NCI-H1105 (cell line): ENCODE measurements at places on chromosomes 4 and X.

DNA sequence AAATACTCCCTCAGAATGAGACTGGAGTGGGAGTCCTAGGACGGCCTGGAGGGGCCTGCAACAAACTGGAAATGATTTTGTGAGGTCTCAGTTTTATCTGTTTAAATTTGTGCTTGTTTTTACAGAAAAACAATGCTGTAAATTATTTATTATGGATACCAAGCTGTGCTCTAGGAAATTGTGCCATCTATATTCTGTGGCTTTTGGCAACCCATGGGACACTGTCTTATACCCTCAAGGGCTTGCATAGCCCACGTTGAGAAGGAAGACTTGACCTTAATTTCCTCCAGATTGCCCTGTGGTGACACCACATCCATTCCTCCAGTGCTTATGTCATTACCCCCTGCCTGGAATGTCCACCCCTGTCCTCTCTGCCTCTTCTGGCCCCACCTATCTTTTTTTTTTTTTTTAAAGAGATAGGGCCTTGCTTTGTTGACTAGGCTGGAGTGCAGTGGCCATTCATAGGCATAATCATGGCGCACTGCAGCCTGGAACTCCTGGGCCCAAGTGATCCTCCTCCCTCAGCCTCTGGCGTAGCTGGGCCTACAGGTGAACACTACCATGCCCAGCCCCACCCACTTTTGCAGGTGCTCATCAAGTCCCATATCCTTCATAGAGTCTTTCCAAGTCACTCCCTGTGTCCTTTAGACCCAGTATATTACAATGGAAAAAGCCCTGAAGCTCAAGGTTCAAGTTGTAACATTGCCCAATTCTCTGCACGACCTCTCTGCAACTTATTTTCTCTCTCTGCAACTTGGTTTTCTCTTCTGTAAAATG, 77.4 kb downstream of the HPRT1 start:
- DNase-seq: no peak

DNA sequence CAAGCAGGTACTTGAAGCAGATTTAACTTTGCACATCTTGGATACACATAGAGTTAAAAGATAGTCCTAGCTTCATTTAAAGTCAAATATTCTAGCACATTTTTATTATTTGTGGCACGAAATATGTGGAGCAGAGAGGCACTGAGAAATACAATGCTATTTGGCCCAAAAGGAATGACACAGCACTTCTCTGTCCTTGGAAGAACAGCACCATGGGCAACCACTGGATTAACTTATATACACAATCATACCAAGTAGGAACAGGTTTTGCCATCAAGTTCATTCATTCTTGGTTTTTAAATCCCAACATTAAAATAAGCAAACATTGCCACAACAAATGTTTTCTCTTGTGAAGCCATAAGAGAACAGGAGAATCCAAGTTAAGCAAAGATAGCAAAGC, 924 bp upstream of the ENAM start:
- no peak for DNase-seq

GRCh38 chr4:154491341-154492271, at the start of gene DCHS2:
TSS of gene DCHS2 (minus strand) at chr4:154491799. CDS start at chr4:154491355, 444 bp downstream.
- peak; percentile 17 for DNase-seq

DNA sequence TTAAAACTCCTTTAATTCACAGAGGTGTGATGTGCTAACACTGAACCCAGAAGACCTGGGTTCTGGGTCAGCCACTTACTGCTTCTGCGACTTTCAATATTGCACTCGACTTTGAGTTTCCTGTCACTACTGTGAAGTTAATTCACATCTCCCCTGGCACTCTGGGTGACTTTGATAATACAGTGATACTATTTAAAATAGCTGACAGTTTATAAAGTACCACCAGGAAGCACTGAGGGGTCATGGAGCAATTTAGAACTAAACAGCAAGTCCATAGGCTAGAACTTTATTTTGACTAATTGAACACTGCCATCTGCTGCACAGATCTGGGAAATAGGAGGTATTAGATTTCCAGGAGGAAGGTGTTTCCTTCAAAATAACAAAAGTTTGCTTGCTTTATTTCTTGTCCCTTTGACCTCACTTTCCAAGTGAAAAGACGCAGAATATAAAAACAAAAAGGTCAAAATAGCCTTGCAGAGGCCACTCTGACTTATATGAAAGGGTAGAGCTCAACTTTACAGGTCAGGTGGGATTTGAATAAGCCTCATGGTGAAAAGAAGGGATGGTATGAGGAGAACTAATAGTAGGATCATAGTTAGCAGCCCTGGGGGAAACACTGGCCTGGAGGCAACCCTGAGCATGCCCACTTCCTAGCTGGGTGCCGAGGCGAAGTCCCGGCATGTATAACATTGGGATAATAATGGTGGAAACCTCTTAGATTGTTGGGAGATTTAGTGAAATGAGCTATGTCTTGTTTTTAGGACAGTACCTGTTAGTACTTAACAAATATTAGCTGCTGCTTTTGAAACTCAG, 53.4 kb downstream of the ZNF518B start:
- peak; percentile 12 for DNase-seq

- DNase-seq: no peak
Measured at GRCh38 chrX:77595848-77596247, 148.7 kb downstream of the FGF16 start.

DNA sequence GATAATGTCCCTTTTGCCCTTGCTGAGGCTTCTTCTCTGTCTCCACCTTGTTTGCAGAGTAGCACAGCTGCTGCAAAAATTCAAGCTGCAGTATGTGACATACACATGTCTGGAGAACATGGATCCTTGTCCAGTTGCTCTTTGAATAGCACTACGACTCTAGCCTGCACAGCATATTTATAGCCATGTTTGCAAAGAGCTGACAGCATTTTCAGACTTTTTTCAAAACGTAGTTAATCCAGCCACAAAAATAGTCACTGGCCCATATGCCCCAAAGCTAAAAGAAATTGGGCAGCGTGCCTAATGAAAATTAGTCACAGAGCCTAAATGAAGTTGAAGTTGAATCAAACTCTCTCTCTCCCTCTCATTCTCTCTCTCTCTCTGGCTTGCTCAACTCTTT, 17.5 kb downstream of the SLC16A2 start:
- DNase-seq: no peak

DNA sequence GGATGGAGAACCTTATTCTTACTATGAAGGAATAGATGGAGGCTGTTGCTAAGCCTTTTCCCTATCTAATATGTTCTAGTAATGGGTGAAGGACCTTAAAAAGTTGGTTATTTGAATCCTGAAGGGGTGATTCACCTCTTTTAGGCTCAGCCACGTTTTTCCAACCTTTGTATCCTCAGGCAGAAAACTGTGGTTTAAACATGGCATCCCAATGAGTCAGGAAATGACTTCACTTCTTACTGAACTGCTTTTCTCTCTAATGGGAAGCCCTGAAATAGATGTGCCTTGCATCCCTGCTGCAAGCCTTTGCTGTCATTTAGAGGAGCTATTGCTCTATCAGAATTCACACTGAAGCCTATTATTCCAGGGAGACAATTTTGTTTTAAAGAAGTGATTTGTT, 191.0 kb upstream of the ARX start:
- DNase-seq: no peak

DNA sequence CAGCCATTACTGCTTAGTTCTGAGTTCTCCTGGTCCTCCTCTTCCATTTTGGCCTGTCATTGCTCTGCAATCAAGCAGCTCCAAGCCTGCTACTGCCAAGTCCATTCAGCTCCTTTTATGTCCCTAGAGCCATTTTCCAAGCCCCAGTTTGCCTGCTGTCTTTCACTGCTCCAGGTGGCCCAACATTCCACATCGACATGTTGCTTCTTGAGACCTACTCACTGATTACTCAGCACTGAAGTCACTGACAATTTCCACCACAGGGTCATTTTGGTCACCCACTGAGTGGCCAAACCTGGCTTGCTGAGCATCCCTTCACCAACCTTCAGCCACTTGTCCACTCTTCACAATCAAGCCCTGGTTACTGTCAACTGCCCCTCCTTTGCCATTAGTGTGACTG, 27.2 kb downstream of the LRIT3 start:
- DNase-seq: no peak

- no peak for DNase-seq
Measured at GRCh38 chrX:96979766-96980165, 96.1 kb downstream of the RPA4 start.
